HepG2 (cell line): ENCODE measurements at places on chromosomes 2 and 18. TPM values are rescaled to one million over a fixed set of nuclear protein-coding genes. Genes with fewer than 3 reads are reported as not detected.

The MC5R gene
- total RNA-seq = not detected in 2 replicates

GRCh38 chr2:76498360-76498759 is 787.6 kb upstream of the GCFC2 start:
- H3K4me3 ChIP-seq = no peak overlapping the region
- H3K27me3 ChIP-seq = no peaks in the 10 kb centered on the region
- no peak overlapping the region for H3K27ac ChIP-seq

DNA sequence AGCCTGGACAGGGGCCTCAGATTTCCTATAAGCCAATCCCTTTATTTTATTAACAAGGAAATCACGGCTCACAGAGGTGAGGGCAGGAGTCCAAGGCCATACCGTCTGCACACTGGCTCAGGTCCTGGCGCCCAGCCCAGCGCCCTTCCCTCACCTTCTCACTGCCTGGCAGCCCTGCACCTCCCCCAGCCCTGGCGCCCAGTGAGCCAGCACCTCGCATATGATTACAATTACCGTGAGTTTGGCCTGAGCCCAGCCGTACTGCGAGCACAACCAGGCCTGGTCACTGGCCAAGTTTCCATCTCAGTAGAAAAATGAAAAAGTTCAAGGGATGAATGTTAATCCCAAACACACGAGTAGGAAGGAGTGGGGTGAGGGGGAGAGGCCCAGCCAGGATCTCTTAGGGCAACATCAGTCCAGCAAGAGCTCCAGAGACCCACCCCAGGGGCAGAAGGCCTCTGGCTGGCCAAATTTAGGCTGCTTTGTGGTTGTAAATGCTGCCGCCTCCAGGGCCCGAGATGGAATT is 68.4 kb downstream of the MCFD2 start:
- H3K4me1 ChIP-seq = peaks cover 50% of the 10 kb centered on the region
- H3K27me3 ChIP-seq = peaks cover 5% of the 10 kb centered on the region
- H3K4me3 ChIP-seq = no peak overlapping the region

- H3K27me3 ChIP-seq = 0 out of 2 replicates have a peak, but pooled peaks cover 2% of the 10 kb centered on the region
- no peaks in the 10 kb centered on the region for H3K36me3 ChIP-seq
- H3K27ac ChIP-seq = no peak overlapping the region
- no peak for DNase-seq
- H3K4me3 ChIP-seq = peak overlapping the region; percentile 60; the same call in 1 of the 2 replicates
Measured at GRCh38 chr2:11132036-11132671, 23.1 kb upstream of the SLC66A3 start.

GRCh38 chr2:142857256-142858164 is 20.0 kb upstream of the KYNU start:
- H3K4me3 ChIP-seq = no peak overlapping the region
- no peak overlapping the region for H3K27ac ChIP-seq
- H3K27me3 ChIP-seq = no peaks in the 10 kb centered on the region
- H3K36me3 ChIP-seq = no peaks in the 10 kb centered on the region
- peaks cover 10% of the 10 kb centered on the region for H3K4me1 ChIP-seq
- no peak for DNase-seq
